Lower leg skin (tissue), 4 donors: ENCODE measurements at places on chromosomes 5 and 9. TPM values are rescaled to one million over a fixed set of nuclear protein-coding genes. Genes with fewer than 3 reads are reported as not detected.

TMEM167A gene
- 28.9 TPM for total RNA-seq

ACOT12 gene
- 1.1 TPM for total RNA-seq

GRXCR2 gene
- total RNA-seq: not detected

GRCh38 chr5:179122411-179123108 is 62.4 kb downstream of the ZNF354C start:
- peak; percentile 69 for DNase-seq

HTR4 gene
- total RNA-seq: not detected

PDE8B gene
- total RNA-seq: 2.3 TPM

GFM2 gene
- 19.4 TPM for total RNA-seq

TRAF1 gene
- 4.5 TPM for total RNA-seq

IRX2 gene
- total RNA-seq: 70.2 TPM

GRCh38 chr5:136108180-136108611 is 24.4 kb upstream of the SMAD5 start:
- peak; percentile 20 for DNase-seq

SOX30 gene
- total RNA-seq: not detected

GRCh38 chr5:135341016-135341666 is 57.9 kb downstream of the MACROH2A1 start:
- peak; percentile 50 for DNase-seq

DNA sequence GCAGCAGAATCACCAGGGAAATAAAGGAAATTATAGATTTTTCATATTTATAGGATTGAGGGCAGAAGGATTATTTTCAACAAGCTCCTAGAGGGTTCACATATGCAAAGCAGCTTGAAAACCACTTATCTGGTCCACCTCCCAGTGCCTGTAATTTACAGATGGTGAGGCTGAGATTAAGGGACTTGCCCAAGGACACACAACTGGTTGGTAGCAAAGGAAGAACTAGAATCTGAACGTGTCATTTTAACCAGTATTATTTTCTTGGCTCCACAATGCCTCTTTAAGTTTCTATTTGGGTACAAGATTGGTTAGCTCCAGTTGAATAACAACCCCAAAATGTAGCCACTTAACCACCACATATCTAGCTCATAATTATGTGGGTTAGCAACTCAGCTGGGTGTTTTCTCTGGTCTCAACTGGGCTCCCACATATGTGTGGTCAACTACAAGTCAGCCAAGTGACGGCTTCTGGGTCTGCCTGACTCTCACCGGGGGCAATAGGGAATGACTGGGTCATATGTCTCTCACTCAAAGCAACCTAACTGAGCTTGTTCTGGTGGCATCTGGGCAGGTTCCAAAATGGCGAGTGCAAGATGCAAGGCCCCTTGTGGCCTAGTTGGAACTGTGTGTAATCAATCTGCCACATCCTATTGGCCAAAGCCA is 127.7 kb downstream of the ZDHHC21 start:
- DNase-seq: no peak

DNA sequence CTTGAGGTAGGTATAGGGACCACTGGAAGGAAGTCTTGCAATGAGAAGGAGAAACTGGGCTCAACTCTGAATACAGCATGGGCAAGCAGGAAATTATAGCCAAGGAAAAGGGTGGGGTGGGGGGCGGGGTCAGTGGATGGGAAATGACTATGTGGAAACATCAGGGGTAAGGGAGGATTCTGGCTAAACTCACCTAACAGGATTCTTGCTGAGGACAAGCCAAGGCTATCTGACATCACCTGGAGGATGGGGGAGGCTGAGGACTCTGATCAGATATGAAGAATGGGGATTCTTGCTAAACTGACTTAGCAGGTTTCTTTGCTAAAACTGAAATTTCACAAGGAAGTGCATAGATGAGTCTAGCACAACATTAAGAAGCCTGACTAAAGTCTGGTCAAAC is 40.8 kb downstream of the CTSL start:
- DNase-seq: no peak

- DNase-seq: no peak
Measured at GRCh38 chr5:81696418-81697397, 54.2 kb downstream of the SSBP2 start.

DNA sequence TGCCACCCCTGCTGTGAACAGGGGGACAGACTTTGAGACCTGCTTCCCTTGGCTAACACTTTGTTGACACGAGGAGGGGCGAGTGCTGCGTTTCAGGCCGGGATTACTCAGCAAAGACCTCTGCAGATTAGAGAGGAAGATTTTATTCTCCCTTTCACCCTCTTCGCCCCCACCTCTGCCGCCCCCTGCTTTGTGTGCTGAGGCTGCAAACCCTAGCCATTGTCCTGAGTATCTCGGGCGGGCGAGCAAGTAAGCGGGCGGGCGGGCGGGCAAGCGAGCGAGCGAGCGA is 6.0 kb downstream of the ISL1 start:
- DNase-seq: no peak
